AG20443 (cell line): ENCODE measurements at places on chromosomes 4 and X.
A peak's percentile ranks its signal among the peaks of the same experiment; 100 is the strongest.

DNA sequence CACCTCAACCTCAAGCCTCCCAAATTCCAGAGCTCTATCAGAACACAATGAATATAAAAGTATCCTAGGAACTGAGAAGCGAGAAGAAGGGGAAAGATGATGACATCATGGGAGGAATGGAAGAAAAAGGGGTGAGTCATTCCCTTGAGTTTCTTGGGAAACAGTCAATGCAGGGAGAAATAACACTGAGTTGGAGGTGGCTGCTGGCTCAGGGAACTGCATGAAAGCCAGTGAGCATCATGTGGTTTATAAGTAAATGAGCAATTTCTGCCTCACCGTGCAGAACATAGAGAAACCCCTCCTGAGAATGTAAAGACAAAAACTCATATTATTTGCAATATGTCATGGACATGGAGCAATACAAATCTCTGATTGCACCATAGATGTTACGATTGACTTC lies 73.3 kb downstream of the SHOX start:
- DNase-seq: no peak

DNA sequence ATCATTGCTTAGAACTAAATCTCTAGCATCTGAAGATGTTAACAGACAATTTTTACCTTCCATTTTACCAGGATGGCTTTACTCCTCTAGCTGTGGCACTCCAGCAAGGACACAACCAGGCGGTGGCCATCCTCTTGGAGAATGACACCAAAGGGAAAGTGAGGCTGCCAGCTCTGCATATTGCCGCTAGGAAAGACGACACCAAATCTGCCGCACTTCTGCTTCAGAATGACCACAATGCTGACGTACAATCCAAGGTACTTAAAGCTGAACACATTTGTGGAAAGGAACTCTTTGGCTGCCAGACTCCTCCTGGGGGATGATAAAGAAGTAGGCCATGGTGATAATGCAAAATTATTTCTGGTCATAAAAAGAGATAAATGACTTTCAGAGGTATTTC lies 187.5 kb downstream of the ANK2 start:
- no peak for DNase-seq

- DNase-seq: no peak
These were observed 87.0 kb downstream of the BCOR start for GRCh38 chrX:40010550-40011321.

- DNase-seq: no peak
These were observed 29.9 kb downstream of the TKTL1 start for GRCh38 chrX:154325541-154325940.

DNA sequence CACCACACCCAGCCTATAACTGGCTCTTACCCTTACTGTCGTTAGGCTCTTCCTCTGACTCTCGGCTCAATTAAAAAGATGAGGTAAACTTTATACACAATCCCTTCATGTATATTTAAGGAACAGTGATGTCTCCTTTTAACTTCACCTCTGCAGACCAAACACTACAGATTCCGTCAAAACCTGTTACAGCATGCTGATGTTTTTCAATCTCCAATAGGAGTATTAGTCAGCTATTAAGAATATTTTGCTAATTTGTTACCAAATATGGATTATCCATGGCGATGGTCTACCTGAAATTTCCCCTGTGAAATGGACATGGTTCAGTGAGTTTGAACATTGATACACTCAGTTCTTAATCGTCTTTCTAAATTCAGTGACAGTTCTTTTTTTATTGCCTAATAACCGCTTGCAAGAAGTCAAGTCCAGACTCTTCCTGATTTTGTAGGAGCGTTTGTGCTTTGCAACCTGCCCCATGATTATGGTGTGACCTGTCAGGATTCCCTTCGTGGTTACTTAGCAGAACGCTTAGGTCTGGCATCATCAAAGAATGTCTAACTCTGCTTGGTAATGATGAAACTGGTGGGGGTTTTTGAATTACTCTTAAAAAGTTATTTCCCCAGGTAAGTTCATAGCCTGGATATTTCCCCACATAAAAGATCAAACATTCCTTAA lies 72.2 kb upstream of the STOX2 start:
- no peak for DNase-seq

DNA sequence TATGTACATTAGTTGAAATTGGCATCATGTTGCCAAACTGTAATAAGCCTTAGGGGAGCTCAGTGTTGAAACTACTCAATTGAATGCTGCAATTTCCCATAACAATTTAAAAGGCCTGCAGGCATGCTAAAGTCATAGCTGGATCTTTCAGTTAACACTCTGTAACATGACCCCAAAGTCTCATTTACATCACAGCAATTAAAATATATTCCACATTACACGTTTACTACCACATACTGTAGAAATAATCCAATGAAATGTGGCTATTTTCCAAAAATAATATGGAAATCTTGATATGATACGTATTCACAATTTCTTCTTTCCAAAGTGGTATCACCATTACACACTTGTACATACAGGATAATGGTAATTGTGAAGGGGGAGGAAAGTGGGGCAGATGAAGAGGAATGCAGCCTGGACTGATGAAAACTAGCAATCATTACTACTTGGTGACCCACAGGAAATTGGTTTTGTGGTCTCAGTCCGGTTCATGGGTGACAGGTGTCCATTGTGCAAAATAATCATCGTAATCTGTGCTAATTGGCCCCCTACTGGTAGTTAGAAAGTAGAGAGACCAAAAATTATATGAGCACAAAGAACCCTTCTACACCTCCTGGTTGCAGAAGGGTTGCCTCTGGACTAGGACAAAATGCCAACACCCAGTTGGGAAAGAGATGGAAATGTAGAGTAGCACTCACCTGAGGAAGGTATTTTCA lies 63.7 kb downstream of the TENM3 start:
- no peak for DNase-seq

DNA sequence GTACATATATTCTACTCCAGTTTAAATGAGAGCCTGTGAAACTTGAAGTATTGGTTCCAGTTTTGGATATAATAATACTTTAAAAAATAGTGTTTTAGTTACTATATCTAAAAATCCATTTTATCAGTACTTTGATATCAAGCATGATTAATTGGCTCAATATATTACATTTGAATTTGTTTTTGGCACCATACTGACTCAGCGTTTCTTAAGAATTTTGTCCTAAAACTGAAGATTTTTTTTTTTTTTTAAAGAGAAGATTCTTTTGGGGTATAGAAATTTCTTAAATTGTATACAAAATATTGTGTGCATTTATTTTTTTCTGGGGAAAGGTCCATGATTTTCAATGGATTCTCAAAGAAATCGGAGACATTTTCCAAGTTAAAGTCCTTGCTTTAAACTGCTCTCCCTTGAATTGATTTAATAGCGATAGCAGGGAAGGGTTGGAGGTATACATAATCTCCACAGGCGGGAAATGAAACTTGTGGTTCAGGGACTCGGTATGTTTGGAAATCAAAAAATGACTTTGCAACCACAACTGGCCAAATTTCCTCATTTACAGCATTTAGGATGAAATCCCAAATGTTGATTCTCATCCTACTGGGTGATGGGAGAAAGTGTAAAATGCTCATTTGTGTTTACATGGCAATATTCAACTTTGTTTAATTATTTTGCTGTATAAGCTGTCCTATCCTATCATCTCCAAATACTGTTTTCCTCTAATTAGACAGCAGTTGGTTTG lies 62.3 kb downstream of the TMA16 start:
- no peak for DNase-seq

DNA sequence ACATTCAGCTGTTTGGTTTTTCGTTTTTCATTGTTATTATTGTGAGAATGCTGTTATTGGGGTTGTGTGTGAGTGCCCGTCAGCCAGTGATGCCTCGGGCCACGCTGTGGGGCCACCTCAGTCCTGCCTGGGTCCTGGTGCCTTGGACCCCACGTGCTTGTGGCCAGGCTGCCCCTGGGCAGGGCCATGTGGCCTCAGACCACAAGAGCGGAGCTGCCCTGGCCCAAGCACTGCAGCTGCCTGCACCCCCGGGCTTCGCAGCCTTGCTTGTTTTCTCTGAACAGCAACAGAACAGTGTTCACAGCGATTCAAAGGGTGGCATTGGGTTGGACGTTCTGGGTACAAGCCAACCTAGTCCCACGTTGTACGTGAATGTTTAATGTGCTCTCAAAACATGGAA lies 56.9 kb downstream of the CPLX1 start:
- DNase-seq: no peak

DNA sequence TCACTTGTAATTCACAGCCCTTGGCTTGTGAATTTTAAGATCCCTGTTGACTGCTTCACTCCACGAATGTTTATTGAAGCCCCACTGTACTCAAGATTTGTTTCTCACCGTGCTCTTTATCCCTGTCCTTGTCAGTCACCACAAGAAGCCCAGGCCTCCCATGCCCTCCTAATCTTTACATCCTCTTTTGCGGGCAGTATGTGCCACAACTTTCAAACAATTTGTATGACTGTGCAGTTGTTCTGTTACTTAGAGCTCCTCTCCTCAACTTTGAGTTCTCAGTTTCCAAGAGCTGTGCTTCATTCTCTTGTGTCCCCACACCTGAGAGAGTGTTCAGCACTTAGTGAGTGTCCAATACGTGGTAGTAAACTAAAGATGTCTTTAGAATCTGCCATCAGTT lies 467.7 kb downstream of the NKX6-1 start:
- DNase-seq: no peak

- DNase-seq: no peak
These were observed 122.1 kb upstream of the MAGEC2 start for GRCh38 chrX:142327182-142327581.

DNA sequence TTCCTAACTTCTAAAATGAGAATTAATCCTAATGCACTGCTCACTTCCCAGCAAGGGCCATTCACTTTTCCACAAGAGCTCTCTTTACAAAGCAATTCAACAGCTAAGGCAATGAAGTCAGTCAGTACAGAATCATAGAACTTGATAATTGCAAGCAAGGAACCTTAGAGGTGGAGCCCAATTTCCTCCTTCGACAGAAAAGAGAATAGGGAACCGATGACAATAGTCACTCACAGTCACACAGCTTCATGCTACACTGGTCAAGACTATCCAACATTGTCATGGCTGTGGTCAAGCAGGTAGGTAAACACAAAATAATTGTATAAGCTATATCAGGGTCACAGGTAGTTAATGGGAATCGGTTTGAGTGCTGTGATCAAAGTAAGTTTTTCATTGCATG lies 90.0 kb downstream of the ELOVL6 start:
- no peak for DNase-seq

GRCh38 chr4:86536151-86536550 lies 58.0 kb upstream of the PTPN13 start:
- no peak for DNase-seq

DNA sequence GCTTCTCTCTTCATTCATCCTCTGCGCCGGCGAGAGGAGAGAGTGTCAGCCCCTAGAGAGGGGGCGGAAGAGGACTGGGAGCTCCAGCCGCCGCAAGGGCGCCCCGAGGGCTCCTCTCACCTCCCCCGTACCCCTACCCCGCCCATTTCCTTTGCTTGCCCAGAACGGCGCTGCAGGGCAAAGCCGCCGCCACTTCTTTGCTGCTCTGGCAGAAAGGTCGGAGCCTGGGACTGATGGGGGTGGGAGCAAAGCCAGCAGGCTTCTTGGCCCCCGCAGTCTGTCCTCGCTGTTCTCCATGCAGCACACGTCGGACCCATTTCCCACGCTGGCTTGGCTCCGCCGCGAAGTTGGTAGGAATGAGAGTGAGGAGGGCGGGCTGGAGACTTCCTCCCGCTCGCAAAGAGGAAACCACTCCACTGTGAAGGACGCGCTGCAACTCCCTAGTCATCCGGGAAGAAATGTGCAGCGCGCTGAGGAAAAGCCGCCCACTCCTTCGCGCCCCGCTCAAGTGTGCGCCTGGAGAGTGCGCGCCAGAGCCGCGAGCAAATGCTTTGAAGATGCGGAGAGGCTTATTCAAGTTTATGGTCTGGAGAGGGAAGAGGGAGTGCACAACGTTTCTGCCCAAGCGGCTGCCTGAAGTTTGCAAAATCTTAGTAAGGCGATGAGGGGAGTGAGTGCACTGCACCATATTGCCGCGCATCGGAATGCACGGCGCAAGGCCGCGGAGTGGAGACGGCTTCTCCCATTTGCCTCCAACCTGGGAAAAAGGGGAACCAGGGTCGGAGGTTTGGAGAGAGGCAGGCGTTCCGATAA lies 2.8 kb upstream of the PCDH7 start:
- DNase-seq: peak; percentile 53

GRCh38 chr4:187562345-187562744 lies 433.2 kb upstream of the ZFP42 start:
- no peak for DNase-seq

GRCh38 chrX:152989292-152989658 lies 4.6 kb downstream of the PNMA5 start:
- peak; percentile 32 for DNase-seq

DNA sequence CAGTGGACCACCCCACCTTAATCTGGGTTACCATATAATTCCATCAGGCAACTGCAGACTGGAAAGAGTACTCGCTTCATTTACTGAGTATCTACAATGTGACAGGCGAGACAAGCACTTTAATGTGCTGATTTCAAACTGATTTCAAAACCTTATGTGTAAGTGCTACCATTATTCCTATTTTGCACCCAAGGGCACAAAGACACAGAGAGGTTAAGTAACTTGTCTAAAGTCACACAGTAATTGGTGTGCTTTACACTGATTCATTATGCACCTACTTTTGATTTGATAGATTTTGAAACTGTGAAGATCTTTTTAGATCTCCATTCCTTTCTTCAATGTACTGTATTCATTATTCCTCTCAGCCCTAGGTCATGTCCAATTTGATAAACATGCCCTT lies 192.4 kb downstream of the MGST2 start:
- no peak for DNase-seq

DNA sequence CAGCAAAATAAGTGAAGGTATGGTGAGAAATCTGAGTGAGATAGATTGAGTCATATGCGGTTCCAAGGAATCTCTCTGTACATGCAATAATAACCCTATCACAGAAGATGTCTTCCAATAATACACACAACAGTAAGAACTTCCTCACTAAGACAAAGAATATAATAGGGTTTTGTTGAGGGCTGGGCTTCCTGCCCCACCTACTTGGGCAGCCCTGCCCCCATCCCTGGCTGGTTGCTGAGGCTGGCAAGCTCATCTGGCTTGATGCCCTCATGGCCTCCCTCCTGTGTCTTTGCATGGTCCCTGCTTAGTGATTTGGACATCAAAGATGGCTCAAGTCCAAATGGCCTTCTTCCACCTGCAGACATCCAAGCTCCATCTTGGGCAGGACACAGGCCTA lies 2.7 kb downstream of the GEMIN8 start:
- no peak for DNase-seq

GRCh38 chr4:74583089-74583700 lies 138.3 kb downstream of the AREG start:
- DNase-seq: no peak

- peak; percentile 39 for DNase-seq
These were observed 164.2 kb upstream of the SPRY1 start for GRCh38 chr4:123232439-123232838.

- peak; percentile 14 for DNase-seq
These were observed 164.3 kb downstream of the RAPGEF2 start for GRCh38 chr4:159266981-159267868.

- no peak for DNase-seq
These were observed 158.8 kb downstream of the ATP10D start for GRCh38 chr4:47643845-47644244.

GRCh38 chr4:61918987-61919386 lies 718.9 kb downstream of the ADGRL3 start:
- DNase-seq: no peak
